ENCODE measurements at places on chromosomes 4 and X.

- no peak for DNase-seq
Observed at GRCh38 chr4:149047368-149047767, 605.2 kb upstream of the NR3C2 start.

DNA sequence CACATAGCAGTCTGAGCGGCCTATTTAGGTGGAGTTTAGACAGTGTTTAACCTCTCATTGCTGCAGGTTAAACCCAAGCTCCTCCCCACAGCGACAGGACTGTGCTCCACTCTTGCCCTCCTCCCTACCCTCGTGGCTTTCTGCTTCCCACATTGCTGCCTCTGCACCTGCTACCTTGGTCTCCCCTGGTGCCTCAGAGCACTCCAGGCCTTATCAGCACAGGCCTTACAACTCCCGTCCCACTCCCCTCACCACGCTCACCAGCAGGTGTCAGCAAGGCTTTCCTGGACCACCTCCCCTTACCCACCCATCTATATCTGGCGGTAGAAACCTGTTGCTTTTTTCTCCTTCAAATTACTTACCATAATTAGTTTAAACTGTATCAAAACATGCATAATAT, 18.6 kb downstream of the HELT start:
- no peak for DNase-seq

- DNase-seq, result no peak
Observed at GRCh38 chr4:92789741-92790140, 486.0 kb downstream of the GRID2 start.

DNA sequence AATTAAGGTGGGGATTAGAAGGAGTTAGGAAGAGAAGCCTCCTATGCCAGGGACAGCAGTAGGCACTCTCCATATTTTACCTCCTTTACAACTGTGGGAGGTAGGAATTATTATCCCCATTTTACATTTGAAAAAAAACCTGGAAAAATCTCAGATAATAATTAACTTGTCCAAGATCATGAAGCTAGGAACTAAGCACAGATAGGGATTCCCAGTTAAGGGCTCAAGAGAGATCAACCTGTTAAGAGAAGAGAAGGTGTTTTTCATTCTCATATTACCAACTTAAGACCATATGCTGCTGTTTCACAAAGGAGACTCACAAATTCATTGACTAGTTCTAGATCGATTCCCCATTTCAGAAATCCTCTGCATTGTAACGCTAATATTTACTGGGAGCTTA, 16.1 kb upstream of the FAM47E start:
- no peak for DNase-seq

- DNase-seq, result no peak
Observed at GRCh38 chrX:48487362-48487798, 11.4 kb downstream of the FTSJ1 start.

GRCh38 chr4:156146571-156146970, 192.9 kb upstream of the CTSO start:
- no peak for DNase-seq

DNA sequence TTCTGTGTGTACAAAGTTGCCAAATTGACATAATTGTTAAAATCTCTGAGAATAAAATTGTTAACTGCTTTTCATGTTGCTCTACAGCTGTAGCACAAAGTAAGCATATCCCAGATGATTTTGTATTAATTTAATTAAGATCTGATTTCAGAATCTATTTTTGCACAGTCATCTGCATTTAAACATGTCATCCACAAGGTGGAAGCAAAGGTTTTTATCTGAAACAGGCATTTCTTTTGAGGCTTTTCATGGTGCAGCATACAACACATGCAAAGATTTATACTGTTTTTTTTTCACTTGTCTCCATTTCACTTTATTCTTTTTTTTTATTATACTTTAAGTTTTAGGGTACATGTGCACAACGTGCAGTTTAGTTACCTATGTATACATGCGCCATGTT, 51.2 kb downstream of the GC start:
- DNase-seq, result no peak

- DNase-seq, result peak; percentile 62
Observed at GRCh38 chrX:129980001-129980401, 2.4 kb upstream of the BCORL1 start.

- DNase-seq, result no peak
Observed at GRCh38 chrX:30635630-30636029, 17.6 kb upstream of the GK start.

DNA sequence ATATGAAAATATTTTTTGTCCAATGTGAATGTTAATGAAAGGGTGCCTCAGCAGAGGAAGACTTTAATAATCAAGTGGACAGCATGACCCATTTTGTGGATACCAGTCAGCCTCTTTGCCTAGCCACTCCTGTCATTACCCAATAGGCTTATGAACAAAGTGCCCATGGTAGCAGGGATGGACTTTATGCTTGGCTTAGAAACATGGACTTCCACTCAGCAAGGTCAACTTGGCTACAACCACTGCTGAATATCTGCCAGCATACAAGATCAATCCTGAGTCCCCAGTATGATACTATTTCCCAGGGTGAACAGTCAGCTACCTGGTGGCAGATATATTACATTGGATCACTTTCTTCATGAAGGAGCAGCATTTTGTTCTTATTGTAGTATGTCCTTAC, 56.7 kb upstream of the NXF3 start:
- DNase-seq, result no peak
